Right renal pelvis (tissue), 4 donors: ENCODE measurements at places on chromosomes 1 and 21. TPM values are rescaled to one million over a fixed set of nuclear protein-coding genes. Genes with fewer than 3 reads are reported as not detected.

ATAD3B gene
- polyA plus RNA-seq: 15.9 TPM

HSD11B1 gene
- polyA plus RNA-seq: 0.27 TPM

AMPD1 gene
- polyA plus RNA-seq: not detected

TFAP2E gene
- 0.98 TPM for polyA plus RNA-seq

CLEC20A gene
- polyA plus RNA-seq: 0.22 TPM

DENND1B gene
- 14.4 TPM for polyA plus RNA-seq

MEX3A gene
- 45.0 TPM for polyA plus RNA-seq

SERINC2 gene
- 45.9 TPM for polyA plus RNA-seq

CA6 gene
- 0.05 TPM for polyA plus RNA-seq

DNA sequence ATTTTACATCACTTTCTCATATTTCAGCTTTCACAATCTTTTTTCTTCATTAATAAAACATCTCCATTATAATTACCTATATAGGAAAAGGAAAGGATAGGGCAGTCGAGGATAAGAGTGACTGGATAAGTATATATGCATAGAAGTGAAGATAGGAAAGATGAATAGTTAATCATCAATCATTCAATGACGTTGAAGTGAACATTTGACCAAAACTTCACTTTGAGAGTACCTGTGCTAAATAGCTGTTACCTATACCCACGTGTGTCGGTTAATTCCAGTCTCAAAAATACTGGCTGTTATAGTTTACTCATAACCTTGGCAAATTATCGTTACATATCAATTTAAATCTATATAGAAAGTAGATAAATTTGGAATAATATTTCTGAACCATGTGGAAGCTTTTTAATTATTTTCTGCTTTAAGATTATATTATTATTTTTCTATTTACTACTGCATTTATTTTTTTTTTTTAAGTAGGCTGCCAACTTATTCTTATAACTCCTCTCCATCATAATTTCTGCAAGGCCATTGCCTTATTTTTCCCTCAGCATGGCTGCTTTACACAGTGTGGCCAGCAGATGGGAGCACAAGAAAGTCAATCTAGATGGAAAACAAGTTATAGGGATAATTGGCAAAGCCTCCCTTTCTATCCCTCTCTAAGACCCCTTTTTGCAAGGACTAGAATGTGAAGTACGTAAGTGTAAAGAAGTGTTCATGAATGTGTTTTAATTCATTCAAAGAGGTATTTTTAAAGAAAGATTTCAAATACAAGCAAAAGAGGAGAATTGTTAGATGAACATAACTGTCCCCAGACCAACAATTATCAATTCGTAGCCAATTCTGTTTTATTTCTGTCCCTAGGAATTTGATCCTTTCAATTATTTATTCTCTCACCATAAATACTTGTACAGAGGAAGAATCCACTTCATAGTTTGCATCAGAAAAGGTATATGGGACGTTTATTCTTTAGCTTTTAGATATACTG is 290.4 kb downstream of the KCNT2 start:
- DNase-seq: no peak

- peak; percentile 88 for DNase-seq
Observed at GRCh38 chr1:2212532-2213491, 15.3 kb upstream of the SKI start.

- DNase-seq: no peak
Observed at GRCh38 chr21:40766381-40766780, 80.6 kb downstream of the DSCAM start.

DNA sequence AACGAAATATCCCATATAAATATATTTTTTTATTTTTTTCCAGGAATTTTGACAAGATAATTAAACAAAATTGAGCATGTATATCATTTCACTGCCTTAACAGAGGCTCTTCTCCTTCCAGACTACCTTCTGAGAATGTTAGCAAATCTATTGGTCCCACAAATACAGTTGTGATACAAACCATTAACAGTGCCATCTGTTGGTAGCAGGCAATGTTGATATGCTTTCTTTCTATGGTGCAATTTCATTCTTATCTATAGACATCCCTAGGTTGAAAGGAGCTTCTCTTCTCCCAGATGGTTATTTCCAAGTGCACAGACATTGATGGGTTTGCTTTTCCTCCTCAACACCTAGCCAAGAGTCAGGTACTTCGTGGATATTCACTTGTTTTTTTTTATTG is 303.6 kb downstream of the USH2A start:
- no peak for DNase-seq

GRCh38 chr21:15112858-15113257 is 48.1 kb upstream of the NRIP1 start:
- no peak for DNase-seq

GRCh38 chr1:228743405-228743804 is 8.1 kb downstream of the RHOU start:
- no peak for DNase-seq

DNA sequence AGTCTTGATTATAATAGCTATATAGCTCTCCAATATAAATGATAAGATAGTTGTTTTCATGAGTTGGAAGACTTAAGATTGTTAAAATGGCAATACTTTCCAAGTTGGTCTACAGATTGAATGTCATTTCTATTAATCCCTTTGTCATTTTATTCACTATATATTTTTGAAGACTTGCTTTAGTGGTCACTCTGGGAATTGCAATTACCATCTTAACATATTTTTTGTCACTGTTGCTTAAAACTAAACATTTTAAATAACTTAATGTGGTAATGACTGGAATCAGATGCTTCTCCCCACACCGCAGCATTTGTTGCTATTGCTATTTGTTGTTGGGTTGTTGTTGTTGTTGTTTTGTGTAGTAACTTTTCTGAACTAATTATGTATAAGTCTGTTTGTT is 1592.9 kb downstream of the MRPL39 start:
- DNase-seq: no peak

DNA sequence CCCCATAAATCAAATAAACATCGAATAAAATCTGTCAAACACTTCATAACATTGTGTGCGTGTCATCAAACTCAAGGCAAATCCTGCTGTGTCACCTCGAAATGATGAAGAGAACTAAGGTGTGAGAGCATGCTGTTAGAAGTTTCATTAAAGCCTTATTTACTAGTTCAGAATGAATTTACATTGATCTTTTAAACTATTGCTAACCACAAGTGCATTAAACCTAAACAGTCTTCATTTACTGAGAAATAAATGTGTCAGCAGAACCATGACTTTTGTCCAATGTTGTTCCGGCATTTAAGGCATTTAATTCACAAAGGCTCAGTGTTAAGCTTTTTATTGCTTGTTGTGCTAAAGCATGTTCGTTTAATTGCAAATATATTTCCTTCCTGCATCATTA is 474.4 kb downstream of the SETD4 start:
- no peak for DNase-seq

DNA sequence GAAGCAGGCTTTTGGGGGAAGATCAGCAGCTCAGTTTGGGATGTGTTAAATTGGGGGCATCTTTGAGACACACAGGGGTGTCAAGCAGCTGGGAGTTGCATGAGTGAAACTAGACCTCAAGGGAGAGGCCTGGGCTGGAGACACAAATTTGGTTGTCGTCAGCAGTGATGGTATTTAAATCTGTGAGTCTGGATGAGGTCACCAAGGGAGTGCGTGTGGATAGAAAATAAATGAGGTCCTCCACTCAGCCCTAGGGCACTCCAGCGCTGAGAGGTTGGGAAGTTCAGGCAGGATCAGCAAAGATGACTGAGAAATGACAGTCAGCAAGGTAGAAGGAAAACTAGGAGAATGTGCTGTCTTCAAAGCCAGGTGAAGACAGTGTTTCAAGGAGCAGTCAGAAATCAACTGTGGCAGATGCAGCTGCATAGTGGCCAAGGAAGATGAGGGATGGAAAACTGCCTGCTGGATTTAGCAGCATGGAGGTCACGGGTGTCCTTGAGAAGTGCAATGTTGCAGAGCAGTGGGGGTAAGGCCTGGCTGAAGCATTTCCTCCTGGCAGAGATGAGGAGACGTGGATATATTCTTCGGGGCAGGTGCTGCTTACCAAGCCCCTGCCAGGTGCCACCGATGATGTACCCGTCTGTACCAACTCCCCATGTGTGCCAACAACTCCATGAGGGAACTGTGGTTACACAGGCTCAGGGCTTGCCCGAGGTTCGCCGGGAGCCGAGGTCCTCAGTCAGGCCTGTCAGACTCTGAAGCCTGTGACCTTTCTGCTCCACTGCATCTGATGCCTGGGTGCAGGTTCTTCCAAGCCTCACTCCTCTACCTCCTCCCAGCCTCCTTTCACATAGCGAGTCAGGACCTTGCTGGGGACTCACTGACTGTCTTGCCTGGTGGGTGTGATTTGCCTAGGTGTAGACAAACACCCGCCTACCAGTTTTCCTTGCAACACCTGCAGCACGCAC is 11.3 kb downstream of the MAP7D1 start:
- DNase-seq: no peak

- peak; percentile 44 for DNase-seq
Observed at GRCh38 chr1:160205242-160206035, at the start of gene PEA15. Gene PEA15 (plus strand): TSS chr1:160205384. CDS start chr1:160211545, 6,161 bp downstream.

- DNase-seq: no peak
Observed at GRCh38 chr1:247646867-247647266, 32.7 kb downstream of the OR13G1 start.

DNA sequence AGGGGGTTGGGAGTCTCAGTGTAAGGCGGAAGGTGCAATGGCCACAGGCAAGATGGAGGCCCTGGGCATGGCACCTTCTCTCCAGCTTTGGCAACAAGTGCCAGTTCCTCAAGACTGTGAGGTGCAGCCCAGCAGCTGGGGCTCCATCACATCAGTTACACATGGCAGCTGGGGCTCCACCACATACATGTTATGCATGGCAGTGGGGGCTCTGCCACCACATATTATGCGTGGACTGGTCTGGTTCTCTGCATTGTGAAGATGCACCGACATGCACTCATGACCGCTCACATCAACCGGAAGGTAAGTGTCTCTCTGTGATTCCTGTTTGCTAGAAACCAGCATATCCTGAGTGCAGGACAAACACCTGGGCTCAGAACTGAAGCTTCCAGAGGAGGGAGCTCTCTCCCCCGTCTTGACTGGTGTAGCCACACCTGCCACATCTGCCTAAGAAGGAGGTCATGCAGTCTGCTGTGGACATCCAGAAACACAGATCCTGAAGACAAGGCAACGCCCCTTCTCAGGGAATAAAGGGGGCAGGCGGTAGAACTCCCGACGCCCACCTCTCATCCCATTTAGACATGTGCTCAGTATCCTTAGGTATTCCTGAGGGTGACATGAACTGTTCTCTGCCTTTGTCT is 104.1 kb upstream of the TMPRSS2 start:
- DNase-seq: no peak

DNA sequence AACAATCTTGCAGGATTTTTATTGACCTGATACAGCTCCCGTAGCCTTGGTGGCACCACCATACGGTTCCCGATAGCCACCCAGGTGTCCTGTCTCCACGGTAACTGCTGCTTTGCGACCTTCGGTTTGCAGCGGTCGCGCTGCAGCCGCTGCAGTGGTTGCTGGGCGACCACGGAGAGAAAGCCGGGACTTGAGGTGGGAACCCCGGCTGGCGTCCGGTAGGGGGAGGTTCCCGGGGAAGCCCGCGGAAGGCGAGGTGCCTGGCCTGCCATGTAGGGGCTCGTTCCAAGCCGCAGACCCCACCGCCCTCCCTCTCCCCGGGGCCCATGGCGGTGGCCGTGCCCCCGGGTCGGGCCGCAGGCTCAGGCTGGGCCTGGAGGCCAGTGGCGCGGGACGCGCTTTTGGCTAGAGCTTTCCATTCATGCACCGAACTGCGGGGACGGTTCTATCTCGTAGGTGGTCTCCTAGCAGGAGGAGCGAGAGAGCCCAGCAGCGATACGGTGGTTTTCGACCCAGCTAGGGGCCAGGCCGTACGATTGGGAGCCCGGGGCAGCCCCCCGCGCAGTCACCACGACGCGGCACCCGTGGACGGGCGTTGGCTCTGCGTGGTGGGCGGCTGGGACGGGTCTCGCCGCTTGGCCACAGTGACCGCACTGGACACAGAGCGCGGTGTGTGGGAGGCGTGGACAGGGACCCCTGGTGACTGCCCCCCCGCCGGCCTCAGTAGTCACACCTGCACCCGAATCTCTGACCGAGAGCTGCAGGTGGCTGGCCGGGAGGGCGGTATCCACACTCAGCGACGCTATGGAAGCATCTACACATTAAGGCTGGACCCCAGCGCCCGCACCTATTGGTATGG is at the start of gene KLHDC9:
KLHDC9 (plus strand) TSS at position 152 of the 859 bp plus-strand sequence; CDS start at position 327, 175 bp downstream.
- peak; percentile 77 for DNase-seq

DNA sequence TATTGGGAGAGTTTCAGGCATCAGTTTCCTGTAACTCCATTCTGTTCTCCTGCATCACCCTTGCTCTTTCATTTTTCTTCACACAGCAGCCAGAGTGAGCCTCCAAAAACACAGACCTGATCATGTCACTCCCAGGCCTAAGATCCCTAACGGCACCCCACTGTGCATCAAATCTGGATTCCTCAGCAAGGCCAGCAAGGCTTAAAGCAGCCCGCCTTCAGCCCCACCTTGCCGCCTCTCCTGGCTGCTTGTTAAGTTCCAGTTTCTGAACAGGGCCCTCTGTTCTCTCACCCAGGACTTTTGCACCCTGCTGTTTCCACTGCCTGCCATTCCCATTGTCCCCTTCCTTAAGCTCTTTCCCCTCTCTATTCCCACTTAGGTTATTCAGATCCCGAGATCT is 29.3 kb downstream of the C1orf116 start:
- DNase-seq: no peak

DNA sequence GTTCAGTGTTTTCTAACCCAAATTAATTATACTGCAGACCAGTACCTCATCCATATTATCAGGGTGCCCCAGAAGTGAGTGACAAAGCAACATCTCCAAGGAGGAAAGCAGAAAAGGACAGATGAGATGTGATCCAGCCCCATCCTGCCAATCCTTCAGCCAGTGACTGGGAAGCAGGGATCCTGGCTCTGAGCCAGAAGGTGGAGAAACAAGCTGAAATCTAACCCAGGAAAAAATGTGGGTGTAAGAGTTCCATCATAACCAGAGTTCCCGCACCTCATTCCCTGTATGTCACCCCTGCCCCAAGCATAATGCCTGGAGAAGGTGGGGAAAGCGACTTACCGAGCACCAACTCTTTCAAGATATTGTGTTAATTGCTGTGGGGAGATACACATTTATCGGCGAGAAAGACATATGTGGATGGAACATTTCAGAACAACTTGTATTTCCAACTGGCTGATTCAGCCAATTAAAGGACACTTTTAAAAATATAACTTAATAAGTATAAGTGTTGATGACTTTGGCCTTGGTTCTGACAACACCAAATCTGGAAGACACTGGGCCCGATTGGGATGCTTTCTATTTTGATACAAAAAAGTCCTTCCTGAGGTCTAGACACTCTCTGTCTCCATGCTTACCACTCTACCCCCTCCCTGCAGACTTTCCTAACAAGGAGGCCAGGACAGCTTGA is 14.9 kb downstream of the PLEKHA6 start:
- DNase-seq: no peak

GRCh38 chr1:69940231-69940630 is 265.1 kb downstream of the LRRC40 start:
- DNase-seq: no peak

- no peak for DNase-seq
Observed at GRCh38 chr1:3379934-3380333, 74.5 kb upstream of the ARHGEF16 start.

GRCh38 chr1:226641671-226642231 is 93.2 kb downstream of the STUM start:
- DNase-seq: no peak

DNA sequence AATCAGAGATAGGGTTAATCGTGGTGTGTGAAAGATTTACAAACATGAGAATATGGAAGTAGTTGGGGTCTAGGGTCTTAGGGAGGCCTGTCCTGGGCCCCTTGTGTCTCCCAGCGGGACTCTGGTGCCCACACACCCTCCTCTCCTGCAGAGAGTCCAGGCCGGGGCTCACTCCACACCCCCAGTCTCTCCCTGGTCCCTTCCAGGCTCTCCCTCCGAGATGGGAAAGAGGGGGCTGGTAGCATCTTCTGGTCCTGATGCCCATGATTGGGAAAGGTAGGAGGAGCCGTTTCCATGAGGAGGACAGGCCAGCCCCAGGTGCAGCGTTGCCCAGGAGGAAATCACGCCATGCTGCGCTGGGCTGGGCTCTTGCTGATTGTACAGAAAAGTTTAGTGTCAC is 26.6 kb downstream of the PCNT start:
- DNase-seq: no peak
